Calu3 (cell line): ENCODE measurements at places on chromosomes 12 and 14. TPM values are rescaled to one million over a fixed set of nuclear protein-coding genes. Genes with fewer than 3 reads are reported as not detected.
A peak's percentile ranks its signal among the peaks of the same experiment; 100 is the strongest.

GRCh38 chr14:21526672-21527317, 649 bp upstream of the SALL2 start:
- no peak overlapping the region for H3K27ac ChIP-seq
- H3K4me3 ChIP-seq: peak overlapping the region; percentile 72
- H3K36me3 ChIP-seq: peaks cover 11% of the 10 kb centered on the region

GRCh38 chr14:92660571-92660970, 87.9 kb downstream of the LGMN start:
- peaks cover 5% of the 10 kb centered on the region for H3K36me3 ChIP-seq
- no peak overlapping the region for H3K27ac ChIP-seq
- no peak for DNase-seq
- no peak overlapping the region for H3K4me3 ChIP-seq
- H3K4me1 ChIP-seq: no peaks in the 10 kb centered on the region

DNA sequence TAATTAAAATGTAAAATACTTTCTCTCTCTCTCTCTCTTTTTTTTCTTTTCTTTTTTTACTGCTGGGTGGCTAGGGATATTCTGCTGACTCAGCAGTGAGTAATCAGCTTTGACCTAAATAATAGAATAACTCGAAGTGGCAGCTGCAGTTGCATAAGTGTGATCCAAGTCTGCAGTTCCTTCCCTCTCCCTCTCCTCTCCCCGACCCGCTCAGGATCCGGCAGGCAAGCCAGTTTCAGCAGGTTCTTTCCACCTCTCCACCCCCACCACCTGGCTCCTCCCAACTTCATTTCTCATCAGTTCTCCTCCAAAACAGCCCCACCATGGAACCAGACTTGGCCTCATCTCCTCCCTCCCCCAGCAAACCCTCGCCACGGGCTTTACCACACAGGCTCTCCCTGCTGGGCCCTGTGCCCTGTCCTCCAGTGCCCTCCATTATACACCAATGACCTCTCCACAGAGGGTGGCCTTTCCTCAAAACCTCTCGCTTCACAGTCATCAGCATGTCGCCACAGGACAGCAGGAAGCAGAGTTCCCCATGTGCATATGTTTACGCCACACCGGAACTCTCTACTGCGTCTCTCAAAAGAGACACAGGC, 22.4 kb downstream of the SLC7A8 start:
- H3K27me3 ChIP-seq: peaks cover 71% of the 10 kb centered on the region
- no peak overlapping the region for H3K27ac ChIP-seq
- DNase-seq: no peak
- no peaks in the 10 kb centered on the region for H3K4me1 ChIP-seq
- H3K4me3 ChIP-seq: no peak overlapping the region
- no peaks in the 10 kb centered on the region for H3K36me3 ChIP-seq

Gene GPR65
- 0.09 and 0.12 TPM in 2 replicates for total RNA-seq

Gene TMEM63C
- total RNA-seq: 1.1 and 2.1 TPM in 2 replicates

DNA sequence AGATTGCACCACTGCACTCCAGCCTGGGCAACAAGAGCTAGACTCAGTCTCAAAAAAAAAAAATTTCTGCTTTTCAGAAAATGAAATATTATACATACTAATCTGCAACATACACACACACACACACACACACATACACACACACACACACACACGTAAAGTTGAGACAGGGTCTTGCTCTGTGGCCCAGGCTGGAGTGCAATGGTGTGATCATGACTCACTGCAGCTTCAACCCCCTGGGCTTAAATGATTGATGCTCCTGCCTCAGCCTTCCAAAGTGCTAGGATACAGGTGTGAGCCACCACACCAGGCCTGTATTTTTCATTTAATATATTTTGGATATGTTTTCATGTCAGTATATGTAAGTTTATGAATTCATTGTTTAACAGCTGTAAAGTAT, 18.8 kb upstream of the WDR20 start:
- no peak overlapping the region for H3K27ac ChIP-seq
- no peaks in the 10 kb centered on the region for H3K27me3 ChIP-seq
- H3K4me3 ChIP-seq: no peak overlapping the region
- H3K4me1 ChIP-seq: peaks cover 12% of the 10 kb centered on the region
- DNase-seq: no peak

GRCh38 chr14:47223656-47224055, 451.7 kb downstream of the MDGA2 start:
- no peak for DNase-seq
- H3K4me1 ChIP-seq: no peaks in the 10 kb centered on the region
- no peaks in the 10 kb centered on the region for H3K36me3 ChIP-seq
- H3K27ac ChIP-seq: no peak overlapping the region

Gene ASIC1
- total RNA-seq: 3.5 and 4.1 TPM in 2 replicates

Gene DDX47
- total RNA-seq: 60.2 and 60.5 TPM in 2 replicates

Gene JAG2
- 13.8 and 17.6 TPM in 2 replicates for total RNA-seq

GRCh38 chr12:104133321-104133720, 4.7 kb downstream of the NFYB start:
- DNase-seq: no peak
- peaks cover 10% of the 10 kb centered on the region for H3K36me3 ChIP-seq

Gene CCDC59
- 51.7 and 55.8 TPM in 2 replicates for total RNA-seq

Gene COX8C
- not detected in 2 replicates for total RNA-seq

Gene MUCL1
- not detected in 2 replicates for total RNA-seq

DNA sequence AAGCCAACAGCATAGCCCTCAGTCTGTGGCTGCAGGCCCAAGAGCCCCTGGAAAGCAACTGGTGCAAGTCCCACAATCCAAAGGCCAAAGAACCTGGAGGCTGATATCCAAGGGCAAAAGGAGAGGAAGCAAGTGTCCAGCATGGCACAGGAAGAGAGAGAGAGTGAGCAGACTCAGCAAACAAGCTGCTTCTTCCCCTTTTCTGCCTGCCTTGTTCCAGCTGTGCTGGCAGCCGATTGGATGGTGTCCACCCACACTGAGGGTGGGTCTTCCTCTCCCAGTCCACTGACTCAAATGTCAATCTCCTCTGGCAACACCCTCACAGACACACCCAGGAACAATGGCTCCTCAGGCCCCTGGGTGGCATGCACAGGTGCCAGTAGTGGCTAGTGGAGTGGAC, 33.5 kb downstream of the SMCO2 start:
- no peaks in the 10 kb centered on the region for H3K4me1 ChIP-seq
- H3K27ac ChIP-seq: no peak overlapping the region
- H3K36me3 ChIP-seq: no peaks in the 10 kb centered on the region
- no peak overlapping the region for H3K4me3 ChIP-seq

- no peaks in the 10 kb centered on the region for H3K27me3 ChIP-seq
- H3K27ac ChIP-seq: no peak overlapping the region
- no peaks in the 10 kb centered on the region for H3K4me1 ChIP-seq
These were observed 17.3 kb upstream of the KLHL42 start for GRCh38 chr12:27762757-27763156.

DNA sequence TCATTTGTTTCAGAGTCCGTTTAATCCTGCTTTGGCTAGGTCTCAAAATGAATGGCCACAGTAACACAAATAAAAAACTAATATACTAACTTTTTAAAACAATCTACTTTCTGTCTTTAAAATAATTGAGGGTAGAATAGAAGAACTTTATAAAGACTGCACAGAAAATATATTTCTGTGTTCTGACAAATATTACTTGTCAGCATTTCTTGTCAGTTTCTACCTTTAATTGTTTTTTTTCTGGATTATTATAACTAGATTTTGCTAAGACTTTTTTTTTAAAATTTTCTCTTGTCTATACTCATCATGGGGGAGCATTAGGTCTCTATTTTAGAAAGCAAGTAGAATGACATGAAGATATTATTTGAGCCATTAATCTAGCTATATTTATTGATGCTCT, 86.2 kb downstream of the RAD52 start:
- H3K36me3 ChIP-seq: peaks cover 5% of the 10 kb centered on the region
- no peaks in the 10 kb centered on the region for H3K4me1 ChIP-seq
- H3K4me3 ChIP-seq: no peak overlapping the region
- no peaks in the 10 kb centered on the region for H3K27me3 ChIP-seq
- no peak for DNase-seq

Gene CLEC1B
- not detected in 2 replicates for total RNA-seq

Gene CLEC2B
- 0.51 TPM in 1 of 2 replicates, not detected in the other for total RNA-seq

- no peaks in the 10 kb centered on the region for H3K36me3 ChIP-seq
- no peaks in the 10 kb centered on the region for H3K27me3 ChIP-seq
- H3K27ac ChIP-seq: no peak overlapping the region
- H3K4me3 ChIP-seq: no peak overlapping the region
These were observed 200.6 kb downstream of the EFCAB11 start for GRCh38 chr14:89753828-89754412.

- no peak for DNase-seq
- H3K36me3 ChIP-seq: no peaks in the 10 kb centered on the region
- H3K27ac ChIP-seq: no peak overlapping the region
- H3K27me3 ChIP-seq: no peaks in the 10 kb centered on the region
- no peaks in the 10 kb centered on the region for H3K4me1 ChIP-seq
These were observed 70.7 kb downstream of the BBS10 start for GRCh38 chr12:76277480-76277879.

- no peak overlapping the region for H3K27ac ChIP-seq
- no peak overlapping the region for H3K4me3 ChIP-seq
- H3K27me3 ChIP-seq: no peaks in the 10 kb centered on the region
These were observed 41.1 kb downstream of the BMP4 start for GRCh38 chr14:53915364-53916014.

DNA sequence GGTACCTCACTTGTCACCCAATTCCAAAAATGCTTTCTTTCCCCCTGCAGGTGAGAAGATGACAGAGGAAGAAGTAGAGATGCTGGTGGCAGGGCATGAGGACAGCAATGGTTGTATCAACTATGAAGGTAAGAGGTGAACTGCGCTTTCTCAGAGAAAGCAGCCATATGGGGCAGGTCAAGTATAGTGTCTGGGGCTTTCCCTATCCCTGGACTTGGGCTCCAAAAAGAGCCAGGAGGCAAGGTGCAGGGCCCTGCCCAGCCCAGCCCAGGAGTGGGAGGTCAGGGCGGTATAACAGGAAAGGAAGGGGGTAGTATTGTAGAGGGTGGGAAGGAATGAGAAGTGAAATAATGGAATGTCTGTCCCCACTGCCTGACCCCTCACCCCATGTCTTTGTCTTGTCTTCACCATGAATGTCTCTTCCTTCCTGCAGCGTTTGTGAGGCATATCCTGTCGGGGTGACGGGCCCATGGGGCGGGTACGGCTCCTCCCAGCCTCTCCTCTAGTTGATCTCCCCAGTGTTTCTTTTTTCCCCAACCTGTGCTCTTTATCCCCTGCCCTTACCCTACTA, 2.1 kb downstream of the MYL6 start:
- peak overlapping the region; percentile 100 for H3K27ac ChIP-seq
- H3K4me3 ChIP-seq: peak overlapping the region; percentile 98
- H3K27me3 ChIP-seq: no peaks in the 10 kb centered on the region
- DNase-seq: no peak
- peaks cover 32% of the 10 kb centered on the region for H3K4me1 ChIP-seq

GRCh38 chr14:89493877-89494634, 77.0 kb upstream of the FOXN3 start:
- no peak overlapping the region for H3K4me3 ChIP-seq
- no peak for DNase-seq
- no peaks in the 10 kb centered on the region for H3K4me1 ChIP-seq
- H3K27me3 ChIP-seq: peaks cover 13% of the 10 kb centered on the region

Gene MOK
- 89.7 and 107 TPM in 2 replicates for total RNA-seq

DNA sequence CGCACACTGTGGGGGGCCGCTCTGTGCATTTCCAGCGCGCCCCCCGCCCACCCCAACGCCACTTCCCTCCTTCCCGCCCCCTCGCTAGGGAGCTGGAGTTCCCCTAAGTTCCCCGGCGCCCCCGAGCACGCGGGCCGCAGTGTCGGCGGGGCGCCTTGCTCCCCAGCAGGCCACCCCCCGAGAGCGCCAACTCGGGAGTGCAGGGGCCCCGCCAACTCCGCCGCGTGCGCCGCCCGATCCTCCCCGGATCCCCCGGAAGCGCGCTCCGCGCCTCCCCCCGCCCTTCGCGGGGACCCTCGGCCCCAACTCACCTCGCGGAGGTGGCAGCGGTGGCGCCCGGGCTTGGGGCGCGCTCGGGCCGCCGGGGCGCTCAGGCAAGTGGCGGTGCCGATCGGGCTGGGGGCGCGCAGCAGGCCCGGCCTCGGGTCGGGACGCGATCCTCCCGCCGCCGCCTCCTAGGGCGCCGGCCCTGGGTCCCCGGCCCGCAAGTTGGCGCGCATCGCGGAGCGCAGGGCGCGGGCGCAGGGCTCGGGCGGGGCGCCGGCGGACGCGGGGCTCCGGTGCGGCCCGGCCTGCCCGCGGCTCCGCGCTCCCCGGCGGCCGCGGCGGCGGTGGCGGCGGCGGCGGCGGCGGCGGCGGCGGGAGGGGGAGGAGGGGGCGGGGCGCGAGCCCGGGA, at the start of gene NCOR2:
TSS of gene NCOR2 (minus strand) at position 616 of the 676 bp plus-strand sequence. CDS start 72,361 bp downstream, outside the sequence.
- peak within 1 kb of the TSS; percentile 87 for H3K4me3 ChIP-seq
- peak within 1 kb of the TSS; percentile 56 for H3K27ac ChIP-seq
- no peaks in the 10 kb centered on the region for H3K4me1 ChIP-seq
- no peaks in the 10 kb centered on the region for H3K27me3 ChIP-seq
- H3K36me3 ChIP-seq: peaks cover 49% of the 10 kb centered on the region
- DNase-seq: peak; percentile 28

DNA sequence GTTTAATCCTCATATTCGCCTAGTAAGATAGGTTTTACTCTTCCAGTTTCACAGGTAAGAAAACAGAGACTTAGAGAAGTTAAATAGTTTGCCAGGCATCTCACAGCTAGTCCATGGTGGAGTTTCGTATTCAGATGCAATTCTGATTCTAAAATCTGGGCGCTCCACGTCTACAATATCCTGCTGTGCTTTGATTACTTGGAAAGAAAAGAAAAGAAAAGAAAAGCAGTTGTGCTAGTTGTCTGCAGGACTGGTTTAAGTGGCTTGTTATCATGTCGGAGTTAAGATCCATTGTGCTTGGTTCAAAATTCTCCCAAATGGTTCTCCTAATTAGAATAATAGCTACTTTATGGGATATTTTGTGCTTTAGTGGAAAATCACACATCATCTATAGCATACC, 18.6 kb downstream of the AKAP3 start:
- H3K4me1 ChIP-seq: no peaks in the 10 kb centered on the region
- H3K27me3 ChIP-seq: peaks cover 51% of the 10 kb centered on the region
- H3K27ac ChIP-seq: no peak overlapping the region
- DNase-seq: no peak
- no peaks in the 10 kb centered on the region for H3K36me3 ChIP-seq

DNA sequence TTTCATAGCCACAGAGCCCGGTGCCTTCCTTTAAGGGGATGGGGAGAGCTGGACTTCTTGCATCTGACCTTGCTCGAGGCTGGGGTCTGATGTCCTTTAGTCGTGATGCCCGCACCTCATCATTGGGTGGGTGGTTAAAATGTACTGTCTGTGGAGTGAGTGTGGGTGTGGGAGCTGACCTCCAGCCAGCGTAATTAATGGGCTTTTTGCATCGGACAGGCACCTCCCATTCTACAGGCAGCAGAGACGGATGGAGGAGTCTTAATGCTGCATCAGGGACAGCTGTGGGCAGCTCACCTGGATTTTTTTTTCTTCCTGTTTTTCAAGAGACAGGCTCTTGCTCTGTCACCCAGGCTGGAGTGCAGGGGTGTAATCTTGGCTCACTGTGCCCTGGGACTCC, 114.8 kb downstream of the PTPN11 start:
- no peak overlapping the region for H3K27ac ChIP-seq
- no peaks in the 10 kb centered on the region for H3K27me3 ChIP-seq
- H3K36me3 ChIP-seq: no peaks in the 10 kb centered on the region
- DNase-seq: no peak
- peaks cover 9% of the 10 kb centered on the region for H3K4me1 ChIP-seq

Gene COL2A1
- total RNA-seq: 0.50 TPM in 1 of 2 replicates, not detected in the other
